Activated T-cell treated with anti-CD3 and anti-CD28 coated beads for 24 hours (primary cell): ENCODE measurements at places on chromosomes 1 and 21.

DNA sequence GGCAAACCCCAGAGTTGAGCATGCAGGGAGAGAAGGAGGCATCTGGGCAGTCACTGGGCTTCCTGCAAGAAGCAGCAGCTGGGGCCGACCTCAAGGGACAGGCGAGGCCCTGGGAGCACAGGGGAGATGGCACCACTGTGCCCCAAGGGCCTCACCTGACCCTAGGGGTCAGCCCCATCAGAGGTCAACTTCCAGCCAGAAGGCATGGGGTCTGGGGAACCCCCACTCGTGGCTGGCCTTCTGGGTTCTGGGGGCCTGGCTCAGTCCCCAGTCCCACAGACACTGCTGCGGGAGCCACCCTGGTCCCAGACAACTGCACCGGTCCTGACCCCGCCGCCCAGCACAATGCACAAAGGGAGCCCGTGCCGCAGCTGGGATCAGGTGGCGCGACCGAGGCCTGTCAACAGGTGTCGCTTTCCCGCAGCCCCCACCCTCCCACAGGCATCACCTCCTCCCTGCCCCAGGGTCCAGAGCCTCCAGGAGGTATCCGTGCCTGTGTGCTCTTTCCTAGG is 6.2 kb downstream of the WNT9A start:
- DNase-seq: no peak

- DNase-seq: no peak
These were observed 3.0 kb downstream of the SLC44A3 start for GRCh38 chr1:94823116-94823515.

- no peak for DNase-seq
These were observed 30.2 kb downstream of the EVA1C start for GRCh38 chr21:32442566-32443318.

GRCh38 chr1:3020263-3020909 is 881 bp upstream of the ACTRT2 start:
- DNase-seq: no peak

GRCh38 chr1:44345187-44345775 is 9.8 kb downstream of the ERI3 start:
- no peak for DNase-seq

- no peak for DNase-seq
These were observed 450.7 kb downstream of the CAMTA1 start for GRCh38 chr1:7235871-7236517.

- DNase-seq: no peak
These were observed 26.6 kb upstream of the GPR153 start for GRCh38 chr1:6287431-6287886.

DNA sequence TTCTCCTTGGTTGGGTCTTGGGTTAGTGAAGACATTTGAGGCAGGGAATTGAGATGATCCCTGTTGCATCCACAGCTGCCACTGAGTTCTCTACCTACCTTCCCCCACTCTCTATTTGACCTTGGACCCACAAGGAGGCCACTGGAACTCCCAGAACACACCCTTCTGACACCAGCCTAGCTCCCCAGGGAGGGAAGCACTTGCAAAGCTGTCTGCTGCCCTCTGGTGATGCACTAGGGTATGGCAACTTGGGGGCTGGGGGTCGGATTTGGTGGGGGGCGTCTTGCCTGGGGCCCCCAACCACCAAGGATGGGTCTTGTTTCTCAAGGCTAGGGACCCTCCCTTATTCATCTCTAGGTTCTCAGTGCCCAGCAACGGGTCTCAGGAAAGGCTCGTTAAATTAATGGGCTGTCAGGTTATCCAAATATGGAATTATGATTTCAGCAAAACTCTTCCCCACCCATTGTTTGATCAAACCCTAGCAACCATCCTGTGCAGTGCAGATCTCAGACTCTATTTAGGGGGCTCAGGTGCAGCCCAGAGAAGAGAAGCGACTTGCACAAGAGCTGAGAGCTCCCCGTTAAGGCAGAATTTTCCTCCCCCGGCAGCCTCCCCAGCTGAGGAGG is 177.8 kb upstream of the KLHDC7A start:
- DNase-seq: peak; percentile 2

DNA sequence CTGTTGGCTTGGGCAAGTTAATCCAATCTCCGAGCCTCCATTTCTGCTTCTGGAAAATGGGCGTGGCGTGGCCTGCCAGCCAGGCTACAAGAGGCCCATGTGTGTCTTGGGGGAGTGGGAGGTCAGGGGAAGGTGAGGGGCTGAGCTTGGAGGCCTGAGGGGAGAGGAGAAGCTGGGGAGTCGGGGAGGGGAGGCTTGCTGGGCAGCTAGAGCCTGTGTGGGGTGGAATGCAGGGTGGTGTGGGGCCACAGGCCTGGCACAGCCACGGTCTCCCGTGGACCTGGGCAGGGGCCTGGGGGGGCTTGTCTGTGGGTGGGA is 14.6 kb downstream of the SLC66A1 start:
- DNase-seq: no peak

GRCh38 chr1:118201524-118201923 is 16.5 kb upstream of the SPAG17 start:
- no peak for DNase-seq

- DNase-seq: no peak
These were observed 101.7 kb downstream of the ADSS2 start for GRCh38 chr1:244350027-244350426.

GRCh38 chr1:157487096-157487495 is 65.2 kb downstream of the FCRL5 start:
- DNase-seq: no peak

GRCh38 chr1:1510912-1511532 is 940 bp upstream of the ATAD3A start:
- DNase-seq: no peak

DNA sequence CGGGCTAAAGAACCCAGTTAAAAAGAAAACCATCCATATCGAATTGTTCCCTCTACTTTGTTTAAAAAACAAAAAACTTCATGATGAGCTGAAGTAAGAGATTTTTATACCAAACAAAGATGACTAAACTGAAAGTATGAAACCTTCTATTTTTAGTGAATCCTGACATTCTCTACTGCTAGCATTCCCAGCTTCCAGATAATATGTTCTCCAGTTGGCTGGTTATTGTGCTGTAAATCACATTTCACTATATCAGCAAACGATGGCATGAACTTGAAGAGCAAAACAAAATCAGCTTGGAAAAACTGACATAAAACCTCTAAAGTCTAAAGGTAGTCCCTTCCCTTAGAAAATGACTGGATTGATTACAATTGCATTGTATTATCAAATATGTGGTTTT is 68.1 kb upstream of the APP start:
- DNase-seq: no peak

- no peak for DNase-seq
These were observed 18.7 kb downstream of the TNFRSF8 start for GRCh38 chr1:12081648-12082396.

- no peak for DNase-seq
These were observed 4.7 kb downstream of the RPS6KC1 start for GRCh38 chr1:213055767-213056166.

DNA sequence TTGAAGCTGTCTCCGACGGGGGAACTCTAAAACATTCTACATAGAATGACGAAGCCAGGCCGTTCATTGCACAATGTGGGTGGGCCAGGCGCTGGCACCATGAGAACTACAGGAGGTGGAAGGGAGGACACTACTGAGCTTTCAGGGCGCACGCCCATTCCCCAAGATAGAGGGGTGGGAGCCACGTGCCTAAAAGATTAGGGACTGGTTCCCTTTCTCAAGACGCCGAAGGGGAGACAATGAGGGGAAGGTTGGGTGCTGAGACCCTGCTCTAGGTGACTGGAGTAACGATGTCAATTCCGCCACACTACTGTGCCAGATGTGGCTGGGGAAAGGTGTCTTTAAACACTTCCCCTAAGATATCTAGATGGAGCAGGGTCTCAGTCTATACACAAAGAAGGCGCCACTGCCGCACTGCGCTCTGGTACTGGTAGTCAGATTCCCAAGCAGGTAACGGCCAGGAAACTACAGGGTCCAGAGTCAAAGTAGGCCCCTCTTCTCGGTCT is 782 bp downstream of the CSDE1 start:
- DNase-seq: no peak

- no peak for DNase-seq
These were observed 27.5 kb downstream of the HLX start for GRCh38 chr1:220906561-220907334.

DNA sequence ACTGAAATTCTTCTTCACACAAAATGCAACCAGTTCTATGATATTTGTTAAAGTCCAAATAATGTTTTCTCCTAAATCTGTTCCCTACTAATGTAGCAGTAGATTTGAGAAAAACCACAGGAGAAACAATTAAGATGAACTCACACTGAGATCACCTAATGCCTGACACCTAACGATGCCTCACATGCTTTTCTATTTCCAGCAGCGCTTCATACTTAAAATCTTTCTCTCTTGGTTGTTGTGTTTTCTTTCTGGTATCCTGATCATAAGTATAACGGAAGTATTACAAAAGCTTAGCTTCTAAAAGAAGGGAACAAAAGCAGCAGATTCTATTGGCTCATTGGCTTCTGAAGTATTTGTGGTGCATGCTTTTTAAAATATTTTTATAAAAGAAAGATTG is 267.2 kb upstream of the SGIP1 start:
- DNase-seq: no peak

- no peak for DNase-seq
These were observed 978 bp downstream of the PRDM15 start for GRCh38 chr21:41877901-41878830.

- DNase-seq: no peak
These were observed 15.0 kb downstream of the TNFRSF25 start for GRCh38 chr1:6450943-6451373.

- DNase-seq: no peak
These were observed 33.3 kb downstream of the RGL1 start for GRCh38 chr1:183838221-183838620.

GRCh38 chr1:100607628-100608240 is 69.8 kb downstream of the GPR88 start:
- DNase-seq: no peak

GRCh38 chr1:84775535-84775920 is 85.3 kb upstream of the SSX2IP start:
- no peak for DNase-seq
